NCI-H2171 treated with DMSO at 0.1 percent for 48 hours (cell line): ENCODE measurements at places on chromosomes 11 and 22.

DNA sequence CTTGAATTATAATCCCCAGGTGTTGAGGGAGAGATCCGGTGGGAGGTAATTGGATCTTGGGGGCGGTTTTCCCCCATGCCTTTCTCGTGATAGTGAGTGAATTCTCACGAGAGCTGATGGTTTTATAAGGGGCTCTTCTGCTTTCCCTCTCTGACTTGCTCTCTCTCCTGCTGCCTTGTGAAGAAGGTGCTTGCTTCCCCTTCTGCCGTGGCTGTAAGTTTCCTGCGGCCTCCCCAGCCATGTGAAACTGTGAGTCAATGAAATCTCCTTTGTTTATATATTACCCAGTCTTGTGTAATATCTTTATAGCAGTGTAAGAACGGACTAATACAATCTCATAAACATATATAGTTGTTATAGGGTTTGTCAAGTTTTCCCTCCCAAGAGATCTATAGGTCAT, 32.8 kb downstream of the KCNE3 start:
- peak; percentile 17 for DNase-seq

DNA sequence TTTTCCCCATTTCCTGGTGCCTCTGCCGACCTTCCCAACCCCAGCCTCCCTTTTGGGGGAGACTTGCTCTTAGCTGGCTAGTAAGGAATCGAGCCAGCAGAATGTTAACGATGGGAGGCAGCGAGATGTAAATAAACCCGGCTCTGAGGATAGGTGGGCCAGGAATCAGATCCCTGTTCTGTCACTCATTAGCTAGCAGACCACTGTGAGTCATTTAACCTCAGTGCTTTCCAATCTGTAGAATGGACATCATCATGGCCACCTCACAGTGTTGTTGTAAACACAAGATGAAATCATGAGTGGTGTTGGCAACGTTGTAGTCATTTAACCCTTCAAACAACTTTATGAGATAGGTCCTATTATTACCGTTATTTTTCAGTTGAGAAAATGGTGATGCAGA, 208.6 kb downstream of the KIRREL3 start:
- no peak for DNase-seq

GRCh38 chr22:22384668-22385244, 123.8 kb downstream of the ZNF280B start:
- DNase-seq, result no peak

DNA sequence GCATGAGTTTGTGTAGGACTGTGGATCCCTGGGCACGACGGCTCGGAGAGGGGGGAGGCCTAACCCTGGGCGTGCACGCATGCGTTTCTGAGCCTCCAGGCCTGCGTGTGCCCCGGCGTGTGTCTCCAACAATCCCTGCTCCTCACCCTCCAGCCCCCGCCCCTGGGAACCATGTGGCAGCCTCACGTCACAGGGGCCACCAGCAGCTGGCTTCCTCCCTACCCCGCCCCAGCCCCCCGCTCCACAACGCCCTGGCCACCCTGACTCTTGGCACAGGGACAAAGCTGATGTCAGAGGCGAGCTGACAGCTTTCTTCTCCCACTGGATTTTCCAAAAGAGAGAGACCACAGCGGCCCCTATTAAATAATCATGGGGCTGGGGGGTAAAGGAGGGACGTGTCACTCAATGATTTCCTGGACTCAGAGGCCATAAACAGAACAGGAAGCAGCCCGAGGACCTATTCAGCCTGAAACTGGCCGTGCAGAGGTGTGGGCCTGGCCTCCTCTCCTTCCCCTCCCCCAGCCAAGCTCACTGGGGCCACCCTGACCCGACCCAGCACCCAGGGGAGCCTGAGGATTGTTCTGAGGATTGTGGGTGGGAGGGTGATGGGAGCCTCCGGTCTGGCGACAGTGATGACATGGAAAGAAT, 6.8 kb upstream of the LIF start:
- peak; percentile 87 for DNase-seq

GRCh38 chr11:35163702-35164496, 24.9 kb downstream of the CD44 start:
- DNase-seq, result peak; percentile 17

DNA sequence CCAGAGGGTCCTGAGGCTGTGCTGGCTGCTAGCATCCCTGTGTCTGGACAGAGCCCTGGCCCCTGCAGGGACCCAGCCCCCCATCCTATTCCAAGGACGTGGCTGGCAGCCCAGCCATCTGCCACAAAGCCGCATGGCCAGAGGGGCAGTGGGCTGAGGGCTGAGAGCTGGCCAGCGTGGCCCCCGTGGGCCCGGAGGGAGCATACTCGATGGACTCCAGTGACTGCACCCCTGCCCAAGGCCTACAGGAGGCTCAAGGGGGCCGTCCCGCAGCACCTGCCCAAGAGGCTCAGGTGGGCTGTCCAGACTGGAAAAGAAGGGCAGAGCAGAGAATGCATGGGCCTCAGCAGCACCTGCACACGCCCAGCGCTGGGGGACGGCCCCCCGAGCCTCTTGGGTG, 13.1 kb downstream of the TSPAN4 start:
- no peak for DNase-seq

DNA sequence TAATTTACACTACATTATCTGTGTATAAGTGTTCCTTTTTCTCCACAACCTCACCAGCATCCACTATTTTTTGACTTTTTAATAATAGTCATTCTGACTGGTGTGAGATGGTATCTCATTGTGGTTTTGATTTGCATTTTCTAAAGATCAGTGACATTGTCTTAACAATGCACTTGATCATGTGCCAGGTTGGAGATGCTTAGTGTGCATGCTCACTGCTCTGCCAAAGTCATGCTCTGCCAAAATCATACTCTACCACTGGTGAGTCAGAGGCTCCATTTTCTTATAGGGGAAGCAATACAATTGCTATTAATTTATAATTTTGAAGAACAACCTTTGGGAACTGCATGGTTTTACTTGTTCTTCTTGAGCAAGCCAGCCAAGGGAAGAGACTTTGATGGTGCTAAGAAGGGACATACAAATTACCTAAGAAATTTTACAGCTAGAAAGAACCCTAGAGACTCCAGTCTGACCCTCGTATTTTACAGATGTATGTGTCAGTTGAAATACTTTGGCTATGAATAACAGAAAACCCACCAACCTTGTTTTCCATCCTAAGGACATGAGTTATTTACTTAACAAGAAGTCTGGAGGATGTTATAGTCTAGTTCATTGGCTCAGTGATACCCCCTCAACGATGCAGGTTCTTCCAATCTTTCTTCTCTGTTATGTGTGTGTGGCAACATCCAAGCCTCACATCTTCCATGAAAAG, 368.9 kb downstream of the DDX10 start:
- no peak for DNase-seq

DNA sequence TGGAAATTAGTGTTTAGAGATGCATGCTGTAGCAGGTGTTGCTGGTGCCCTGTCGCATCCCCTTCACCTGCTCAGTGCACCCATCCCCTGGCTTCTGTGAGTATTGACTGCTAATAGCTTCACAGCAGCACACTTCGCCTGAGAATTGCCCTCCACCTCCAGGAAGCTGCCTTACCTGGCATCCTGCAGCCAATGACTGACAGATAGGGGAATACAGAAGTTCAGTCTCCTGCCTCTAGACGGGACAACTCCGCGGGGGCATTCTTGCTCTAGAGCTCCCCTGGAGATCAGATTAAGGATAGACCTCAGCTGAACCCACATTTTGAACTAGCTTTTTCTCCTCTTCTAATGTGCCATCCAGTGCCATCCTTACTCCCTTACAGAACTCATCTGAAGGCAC, 9.3 kb upstream of the CD3E start:
- DNase-seq, result no peak

- DNase-seq, result no peak
Measured at GRCh38 chr11:2592559-2593392, 107.0 kb downstream of the KCNQ1OT1 start.

GRCh38 chr11:95512177-95512576, 277.4 kb downstream of the FAM76B start:
- DNase-seq, result no peak

DNA sequence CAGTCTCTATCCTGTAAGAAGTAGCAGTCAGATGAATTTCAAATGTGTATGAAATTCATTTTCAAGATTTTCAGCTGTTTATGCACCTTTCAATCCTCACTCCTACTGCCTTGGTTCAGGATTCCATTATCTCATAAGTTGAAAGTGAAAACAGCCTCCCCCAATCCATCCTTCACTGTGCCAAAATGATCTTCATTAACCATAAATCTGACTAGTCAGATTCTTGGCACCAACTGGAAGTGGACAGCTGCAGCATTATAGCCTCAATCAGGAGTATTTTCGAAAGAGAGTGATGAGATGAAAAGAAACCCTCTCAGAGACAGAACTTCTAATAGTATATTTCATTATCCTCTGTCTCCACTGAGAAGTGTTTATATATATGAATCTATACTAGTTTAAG, 365.3 kb upstream of the PDGFD start:
- no peak for DNase-seq

- DNase-seq, result no peak
Measured at GRCh38 chr22:42439821-42440674, 7.8 kb upstream of the NFAM1 start.

- no peak for DNase-seq
Measured at GRCh38 chr22:49873228-49873940, 19.7 kb downstream of the ZBED4 start.

DNA sequence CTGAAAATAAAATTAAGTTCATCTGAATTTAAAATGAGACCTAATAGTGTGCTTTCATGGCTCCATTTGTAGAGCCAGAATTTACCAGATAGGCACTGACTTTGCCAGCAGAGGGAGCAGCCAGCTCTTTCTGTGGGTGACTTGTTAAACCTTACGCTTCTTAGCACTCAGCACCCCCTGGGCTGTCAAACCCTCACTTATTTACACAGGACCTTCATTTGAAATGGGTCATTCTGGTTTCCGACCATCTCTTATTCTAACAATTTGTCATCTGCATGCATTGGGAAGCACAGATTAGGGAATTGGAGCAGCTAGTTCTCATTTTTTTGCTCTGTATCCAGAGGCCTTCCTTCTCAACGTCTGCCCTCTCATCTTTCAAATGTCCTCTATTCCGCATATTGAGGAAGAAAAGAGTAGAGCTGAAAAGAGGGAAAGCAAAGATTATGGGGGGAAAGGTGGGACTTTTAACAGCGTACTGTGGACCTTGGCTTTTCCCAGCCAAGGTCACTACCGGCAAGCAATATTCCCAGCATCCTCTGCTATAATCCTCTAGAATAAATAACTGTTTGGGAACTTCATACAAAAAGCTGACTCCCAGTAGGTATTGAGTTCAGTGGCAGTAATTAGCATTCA, 3.1 kb downstream of the ASRGL1 start:
- DNase-seq, result peak; percentile 29

- peak; percentile 90 for DNase-seq
Measured at GRCh38 chr11:65111744-65112545, at the start of gene TM7SF2. TM7SF2 (plus strand) TSS chr11:65111872; CDS start chr11:65112016, 144 bp downstream.

GRCh38 chr11:75406338-75406777, 7.0 kb downstream of the RPS3 start:
- DNase-seq, result peak; percentile 68

DNA sequence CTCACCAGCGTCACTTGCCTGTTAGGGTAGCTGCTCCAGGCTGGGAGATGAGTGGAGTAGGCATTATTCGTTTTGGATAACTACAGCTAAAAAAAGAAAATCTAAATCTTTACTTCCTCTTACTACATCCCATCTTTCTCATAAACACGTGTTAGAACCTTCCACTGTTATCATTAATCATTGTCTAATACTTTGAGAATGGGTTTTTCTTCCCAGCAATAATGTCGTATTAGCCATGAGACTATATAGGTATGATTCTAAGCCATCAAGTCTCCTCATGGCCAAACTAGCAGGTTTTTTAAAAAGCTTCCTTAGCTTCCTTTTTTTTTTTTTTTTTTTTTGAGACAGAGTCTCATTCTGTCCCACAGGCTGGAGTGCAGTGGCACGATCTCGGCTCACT, 3.9 kb upstream of the TEF start:
- no peak for DNase-seq

DNA sequence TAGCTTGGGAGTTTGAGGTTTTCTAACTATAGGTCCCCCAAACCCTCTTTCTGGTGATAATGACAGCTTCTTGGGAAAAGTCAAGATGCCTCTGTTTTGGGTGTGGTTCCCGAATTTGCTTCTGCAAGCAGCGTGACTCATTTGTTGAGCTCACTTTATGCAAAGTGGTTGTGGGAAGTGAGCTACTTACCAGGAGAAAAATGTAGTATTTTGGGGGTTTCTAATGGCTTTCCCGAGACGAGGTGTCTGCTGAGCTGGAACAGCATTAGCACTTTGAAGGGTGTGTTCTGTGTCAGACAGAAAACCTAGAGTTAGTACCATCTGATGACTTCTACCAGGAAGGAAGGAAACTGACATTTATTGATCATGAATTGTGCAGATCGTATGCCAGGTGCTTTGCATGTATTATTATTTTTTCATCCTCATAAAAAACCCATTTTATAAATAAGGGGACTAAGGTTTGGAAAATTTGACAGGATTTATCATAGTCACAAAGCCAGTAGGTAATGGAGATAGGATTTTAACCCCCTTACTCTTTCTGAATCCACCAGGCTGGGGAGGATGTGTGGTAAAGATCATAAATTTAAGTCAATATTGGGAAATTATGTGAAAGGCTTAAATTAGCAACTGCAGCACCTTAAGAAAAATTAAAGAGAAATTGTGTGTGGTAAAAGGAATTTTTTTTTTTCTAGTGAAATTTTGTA, 108.8 kb upstream of the CD44 start:
- DNase-seq, result no peak

GRCh38 chr22:48751539-48752437, 1075.9 kb downstream of the BRD1 start:
- no peak for DNase-seq

GRCh38 chr11:10878408-10879214, 20.8 kb upstream of the ZBED5 start:
- DNase-seq, result peak; percentile 41

DNA sequence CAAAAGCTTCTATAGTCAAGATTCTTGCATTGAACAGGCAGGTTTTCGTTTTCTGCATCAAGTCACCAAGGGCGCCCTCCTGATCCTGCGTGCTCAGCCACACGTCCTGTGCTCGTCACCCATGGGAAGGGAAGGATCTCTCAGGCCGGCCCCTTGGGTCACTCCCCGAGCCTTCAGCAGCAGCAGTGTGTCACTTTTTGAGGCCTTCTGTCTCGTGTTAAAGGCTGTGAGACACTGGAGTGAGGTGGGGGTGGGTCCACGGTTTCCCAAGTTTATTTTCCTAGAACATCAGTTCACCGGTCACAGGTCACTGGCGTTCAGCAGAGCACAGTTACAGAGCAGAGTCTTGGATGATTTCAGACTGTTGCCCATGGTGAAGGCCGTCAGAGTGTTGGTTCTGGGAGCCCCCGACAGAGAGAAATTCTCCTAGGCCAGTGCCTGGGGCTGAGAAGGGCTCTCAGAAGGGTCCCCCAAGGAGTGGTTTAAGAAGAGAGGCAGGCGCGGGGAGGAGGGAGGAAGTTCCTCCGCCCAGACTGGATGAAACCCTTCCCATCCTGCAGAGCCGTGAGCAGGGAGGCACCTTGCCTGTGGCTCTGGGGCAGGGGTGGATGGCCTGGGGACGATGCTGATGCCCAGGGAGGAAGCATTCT, 13.5 kb upstream of the ADORA2A start:
- no peak for DNase-seq

- DNase-seq, result no peak
Measured at GRCh38 chr11:93849751-93850593, 446 bp downstream of the VSTM5 start.
